ENCODE measurements at places on chromosomes 2 and 18.

DNA sequence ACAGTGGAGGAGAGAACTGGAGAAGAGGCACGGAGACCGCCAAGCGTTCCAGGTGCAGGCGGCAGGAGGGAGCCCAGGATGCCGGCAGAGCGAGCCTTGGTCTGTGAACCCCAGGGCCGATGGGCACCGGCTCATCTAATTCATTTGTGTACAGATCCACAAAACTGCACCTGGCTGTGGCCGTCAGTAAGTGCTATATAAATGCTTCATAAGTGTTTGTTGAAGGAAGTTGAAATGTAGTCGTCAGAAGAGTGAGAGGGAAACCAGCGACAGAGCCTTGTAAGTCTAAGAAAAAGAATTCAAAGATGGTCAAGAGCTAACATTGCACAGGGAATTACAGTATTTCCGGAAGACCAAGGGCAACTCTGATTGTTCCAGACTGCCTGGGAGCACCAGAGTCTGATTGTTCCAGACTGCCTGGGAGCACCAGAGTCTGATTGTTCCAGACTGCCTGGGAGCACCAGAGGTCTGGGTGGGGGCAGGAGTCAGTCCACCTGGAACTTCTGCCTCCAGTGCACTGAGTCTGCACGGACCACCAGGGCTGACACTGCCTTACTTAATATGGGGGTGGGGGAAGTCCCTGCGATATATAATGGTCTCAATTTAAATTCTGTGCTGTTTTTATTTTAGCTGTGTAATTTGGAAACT, 112.3 kb downstream of the BCL2 start:
- DNase-seq = no peak

GRCh38 chr2:13996527-13996926, 636.0 kb upstream of the LRATD1 start:
- no peak for DNase-seq

- no peak for DNase-seq
Observed at GRCh38 chr18:41320100-41320499, 634.9 kb upstream of the PIK3C3 start.

DNA sequence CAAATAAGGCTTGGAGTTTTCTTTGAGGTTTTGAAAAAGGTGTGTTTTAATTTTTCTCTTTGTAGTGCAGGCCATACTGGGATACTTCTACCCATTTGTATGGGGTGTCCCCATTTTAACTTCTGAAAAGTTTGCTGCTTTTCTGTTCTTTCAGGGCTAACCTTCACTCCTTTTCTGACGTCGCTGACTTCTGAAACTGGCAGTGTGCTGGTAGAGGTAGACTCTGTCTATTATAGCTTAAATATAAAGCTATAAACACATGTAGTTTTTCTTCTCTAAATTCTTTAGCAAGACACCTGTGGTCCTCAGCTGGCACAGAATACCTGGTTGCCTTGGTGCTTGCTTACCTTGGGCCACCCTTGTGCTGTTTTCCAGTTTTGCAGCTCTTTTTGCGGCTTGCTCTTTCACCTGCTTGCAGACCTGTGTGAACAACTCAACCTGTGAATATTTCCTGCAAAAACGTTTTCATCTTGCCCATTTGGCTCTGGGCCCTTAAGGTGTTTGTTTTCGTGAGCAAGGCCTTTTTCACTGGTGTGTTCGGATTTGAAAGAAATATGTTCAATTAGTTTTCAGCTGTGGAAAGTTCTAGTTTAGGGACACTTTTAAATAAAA, 42.2 kb downstream of the PHLPP1 start:
- no peak for DNase-seq

DNA sequence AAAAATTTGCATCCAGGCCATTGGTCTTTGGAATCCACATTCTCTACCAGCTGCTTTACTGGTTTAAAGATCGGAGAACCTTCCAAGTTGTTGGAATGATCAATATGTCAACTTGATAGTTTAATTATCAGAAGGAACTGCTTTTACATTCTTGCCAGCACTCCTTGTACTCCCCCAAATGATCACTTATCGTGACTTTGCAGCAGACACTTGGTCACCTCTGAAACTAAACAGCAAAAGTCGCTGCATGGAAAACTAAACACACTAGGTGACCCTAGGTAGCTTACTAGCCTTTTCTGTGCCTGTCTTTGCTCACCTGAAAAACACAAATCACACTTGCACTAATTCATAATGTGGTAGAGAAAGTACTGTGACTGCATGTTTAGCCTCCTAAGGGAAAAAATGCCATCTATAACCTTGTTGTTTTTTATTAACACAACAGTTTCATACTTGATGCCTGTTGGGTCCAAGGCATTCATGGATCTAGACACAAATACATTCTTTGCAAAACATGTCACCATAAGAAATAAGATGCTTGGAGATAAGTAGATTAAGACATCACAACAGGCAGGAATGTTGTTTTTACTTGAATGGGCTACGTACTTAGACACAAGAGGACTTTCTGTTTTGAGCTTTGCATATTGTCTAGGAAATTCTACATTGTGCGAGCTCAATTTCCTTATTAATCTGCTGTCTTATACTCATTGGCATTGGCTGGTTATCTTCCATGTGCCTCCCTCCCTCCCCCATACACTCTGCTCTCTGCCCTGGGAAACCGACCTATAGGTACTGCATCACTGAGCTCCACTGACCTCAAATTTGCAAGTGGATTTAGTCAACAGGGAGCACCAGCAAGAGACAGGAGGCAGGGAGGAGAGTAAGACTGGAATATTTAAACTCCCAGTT, 219.1 kb upstream of the STK17B start:
- no peak for DNase-seq

DNA sequence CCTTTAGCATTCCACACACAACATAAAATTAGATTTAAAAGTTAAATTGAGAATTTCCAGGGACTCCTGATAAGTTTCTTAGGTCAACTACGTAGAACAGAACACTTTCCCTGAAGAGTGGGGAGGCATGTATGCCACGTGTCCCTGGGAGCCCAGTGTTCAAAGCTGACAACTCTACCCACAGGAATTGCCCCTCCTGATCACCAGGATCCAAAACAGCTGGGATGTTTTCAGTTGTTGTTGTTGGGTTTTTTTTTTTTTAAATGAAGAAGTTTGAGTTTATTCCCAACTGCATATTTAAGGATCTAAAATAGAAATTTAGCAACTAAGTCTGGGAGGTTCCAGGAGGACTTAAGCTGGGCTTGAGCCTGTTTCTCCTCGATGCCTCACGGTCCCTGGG, 100.5 kb downstream of the TPGS2 start:
- no peak for DNase-seq

- peak; percentile 58 for DNase-seq
Observed at GRCh38 chr2:39128919-39129391, 8.1 kb upstream of the SOS1 start.

- DNase-seq = no peak
Observed at GRCh38 chr18:32301976-32302743, 112.3 kb downstream of the MEP1B start.

GRCh38 chr2:36611316-36611990, 13.5 kb upstream of the FEZ2 start:
- DNase-seq = no peak

DNA sequence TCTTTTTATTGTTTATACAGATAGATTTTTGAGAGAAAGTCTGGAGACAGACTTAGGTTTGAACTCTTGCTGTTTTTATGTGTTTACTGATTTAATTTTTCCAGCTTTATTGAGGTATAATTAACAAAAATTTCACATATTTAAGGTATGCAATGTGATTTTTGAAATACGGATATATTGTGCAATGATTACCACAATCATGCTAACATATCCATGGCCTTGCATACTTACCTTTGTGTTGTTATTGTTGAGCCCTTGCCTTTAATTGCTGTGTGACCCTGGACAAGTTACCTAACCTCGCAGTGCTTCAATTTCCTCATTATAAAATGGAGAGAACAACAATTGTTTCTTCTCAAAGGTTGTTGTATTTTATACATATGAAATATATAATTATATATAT, 13.9 kb upstream of the RBMS1 start:
- DNase-seq = no peak

DNA sequence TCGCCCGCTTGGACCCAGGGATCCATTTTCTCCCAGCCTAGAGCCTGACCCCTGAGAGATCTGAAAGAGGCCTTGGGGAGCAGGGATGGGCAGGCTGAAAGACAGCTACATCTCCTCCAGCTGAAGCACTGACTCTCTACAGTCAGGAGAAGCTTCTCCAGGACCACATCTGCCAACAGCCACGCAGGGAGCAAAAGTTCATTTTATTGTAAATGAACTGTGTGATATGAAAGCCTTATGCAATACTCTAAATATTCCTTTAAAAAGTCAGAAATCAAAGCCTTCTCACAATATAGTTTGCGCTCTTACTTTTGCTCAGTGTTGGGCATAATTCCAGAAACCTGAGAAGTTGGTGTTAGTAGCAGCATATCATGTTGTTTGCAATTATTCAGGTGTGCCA, 428.9 kb upstream of the RAB6C start:
- no peak for DNase-seq

- DNase-seq = no peak
Observed at GRCh38 chr18:69401972-69402532, 1.4 kb downstream of the DOK6 start.

DNA sequence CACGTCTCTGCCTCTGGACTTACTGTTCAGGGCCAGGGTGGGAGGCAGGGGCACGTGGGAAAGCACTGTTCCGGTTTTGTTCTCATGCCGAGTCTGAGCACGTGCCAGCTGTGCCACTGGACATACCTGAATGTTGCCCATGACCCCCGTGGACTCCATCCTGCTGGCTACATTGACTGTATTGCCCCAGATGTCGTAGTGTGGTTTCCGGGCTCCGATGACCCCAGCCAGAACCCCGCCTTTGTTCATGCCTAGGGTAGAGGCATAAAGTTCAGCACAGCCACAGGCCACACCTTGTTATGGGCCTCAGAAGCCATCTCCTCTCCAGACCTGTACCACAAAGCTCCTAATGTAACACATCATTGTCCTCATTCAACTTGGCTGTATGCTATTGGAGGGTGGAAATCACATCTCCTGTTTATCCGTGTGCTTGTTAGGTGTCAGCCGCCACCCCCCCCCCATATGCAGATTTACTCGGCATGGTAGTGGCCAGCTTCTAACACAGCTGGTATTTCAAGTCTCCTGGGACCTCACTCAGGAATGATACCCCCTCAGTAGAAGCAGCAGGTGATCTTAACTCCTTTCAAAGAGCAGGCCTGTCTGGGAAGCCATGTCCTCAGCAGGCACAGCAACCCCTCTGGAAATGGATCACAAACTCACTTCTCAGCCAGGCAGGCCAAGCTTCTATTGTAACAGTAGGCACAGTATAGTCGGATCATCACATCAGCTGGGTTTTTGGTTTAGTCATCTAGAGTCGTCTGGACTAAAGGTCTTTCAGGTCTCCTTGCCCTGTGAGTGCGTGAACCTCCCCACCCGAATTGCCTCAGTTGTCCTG, 27.6 kb downstream of the CENPO start:
- DNase-seq = no peak

- no peak for DNase-seq
Observed at GRCh38 chr2:207471261-207471660, 58.5 kb upstream of the CREB1 start.

DNA sequence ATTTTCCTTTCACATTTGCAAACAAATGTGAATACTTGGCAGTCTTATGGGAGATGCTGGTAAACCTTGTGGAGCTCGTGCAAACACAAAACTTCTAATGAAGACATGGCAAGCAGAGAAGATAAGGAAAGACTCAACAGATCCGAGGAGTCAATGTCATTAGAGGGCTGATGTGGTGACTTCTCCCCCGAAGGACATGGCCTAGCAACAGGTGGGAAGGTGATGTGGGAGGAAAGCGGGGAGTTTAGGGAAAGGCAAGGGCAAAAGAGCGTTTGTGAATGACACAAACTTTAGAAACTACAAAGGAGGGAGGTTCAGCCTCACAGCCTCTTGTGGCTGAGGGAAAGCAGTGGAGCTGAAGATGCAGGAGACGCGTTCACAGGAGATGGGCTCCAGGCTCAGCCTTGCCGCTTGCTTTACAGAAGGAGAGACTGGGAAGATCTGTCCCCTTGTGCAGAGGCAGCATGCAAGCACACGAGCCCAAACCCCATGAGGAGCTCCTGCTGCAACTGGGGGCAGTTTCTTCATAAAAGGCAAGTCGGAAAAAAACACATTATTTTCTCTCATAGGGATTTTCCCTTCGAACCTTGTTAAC, 86.6 kb downstream of the SOWAHC start:
- DNase-seq = no peak

GRCh38 chr2:84314250-84314649, 144.8 kb downstream of the SUCLG1 start:
- DNase-seq = no peak

- no peak for DNase-seq
Observed at GRCh38 chr2:185502351-185502750, 236.3 kb upstream of the FSIP2 start.

- no peak for DNase-seq
Observed at GRCh38 chr2:138030459-138030858, 66.2 kb downstream of the HNMT start.

- DNase-seq = no peak
Observed at GRCh38 chr2:96423291-96423690, 81.9 kb downstream of the NEURL3 start.

- no peak for DNase-seq
Observed at GRCh38 chr2:230991598-230991997, 4.3 kb upstream of the SPATA3 start.

DNA sequence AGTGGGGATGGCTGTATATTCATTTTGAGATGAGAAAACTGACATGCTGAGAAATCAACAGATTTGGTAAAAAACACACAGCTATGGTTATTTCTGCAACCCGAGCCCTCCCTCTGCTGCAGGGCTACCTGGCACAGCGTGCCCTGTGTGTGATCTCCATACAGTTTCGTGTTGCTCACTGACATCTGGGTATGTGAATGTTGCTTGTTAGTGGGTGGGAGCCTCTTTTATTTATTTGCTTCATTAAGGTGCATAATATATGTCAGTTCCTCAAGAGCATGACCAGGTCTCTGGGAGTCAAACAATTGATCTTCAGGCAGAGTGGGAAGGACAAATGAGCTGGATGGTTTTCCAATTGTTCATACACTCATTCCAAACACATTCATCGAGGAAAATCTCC, 139.1 kb upstream of the FHL2 start:
- DNase-seq = no peak

All from activated T-helper 1 cell treated with anti-CD3 and anti-CD28 coated beads, Interleukin-2, amount 50 U/mL, for 16 hours (primary cell).